ENCODE measurements at places on chromosomes 1 and 21.

DNA sequence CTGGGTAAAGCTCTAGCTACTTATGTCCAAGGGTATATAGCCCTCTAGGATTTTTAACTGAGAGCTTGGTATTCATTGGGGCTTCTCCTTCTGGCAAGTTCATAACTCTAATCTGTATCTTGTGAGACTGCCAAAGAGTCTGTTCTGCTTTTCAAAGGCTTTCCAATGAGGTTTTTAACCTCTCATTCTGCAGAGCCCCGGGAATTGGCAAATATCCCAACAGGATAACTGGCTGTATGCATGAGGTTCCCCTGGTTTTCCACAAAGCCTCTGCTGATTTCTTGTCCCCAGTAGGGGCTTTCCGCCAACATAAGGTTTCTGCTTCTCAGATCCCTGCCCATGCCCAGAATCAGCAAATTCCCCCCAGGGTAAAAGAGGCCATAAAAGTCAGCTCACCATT, 40.9 kb downstream of the RPL5 start:
- DNase-seq: no peak

DNA sequence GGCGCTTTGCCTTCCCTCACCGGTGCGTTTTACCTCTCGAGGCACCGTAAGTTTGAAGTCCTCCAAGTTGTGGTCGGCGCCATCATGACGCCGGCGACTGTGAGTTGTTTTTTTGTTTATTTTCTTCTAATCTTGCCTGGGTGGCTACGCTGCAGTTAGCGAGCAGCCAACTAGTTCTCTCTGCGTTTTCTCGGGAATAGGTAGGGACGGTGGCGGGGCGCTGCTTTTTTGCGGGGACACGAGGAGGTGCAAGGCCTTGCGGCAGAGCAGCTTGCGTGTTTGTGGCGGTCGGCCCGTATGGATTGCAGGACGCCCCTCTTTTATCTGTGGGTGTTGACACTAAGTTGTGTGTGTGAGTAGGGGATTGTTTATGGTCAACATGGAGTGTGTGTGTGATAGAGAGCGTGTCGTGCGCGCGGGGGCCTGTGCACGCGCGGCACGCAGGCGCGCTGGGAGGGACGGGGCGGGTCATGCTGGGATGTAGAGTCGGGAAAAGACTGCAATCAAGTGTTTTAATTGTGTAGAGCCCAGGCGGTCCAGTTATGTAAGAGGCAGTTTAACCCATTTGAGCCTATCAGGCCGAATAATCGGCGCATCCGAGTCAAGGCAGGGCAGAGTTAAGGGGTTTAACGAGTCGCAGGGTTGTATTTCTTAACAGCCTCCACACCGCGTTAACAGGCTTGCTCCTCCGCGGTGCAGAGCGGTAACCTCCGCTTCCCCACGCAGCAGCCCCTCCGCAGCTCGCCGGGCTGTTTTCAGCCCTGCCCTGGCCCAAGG, 1.2 kb upstream of the NEGR1 start:
- peak; percentile 88 for DNase-seq

DNA sequence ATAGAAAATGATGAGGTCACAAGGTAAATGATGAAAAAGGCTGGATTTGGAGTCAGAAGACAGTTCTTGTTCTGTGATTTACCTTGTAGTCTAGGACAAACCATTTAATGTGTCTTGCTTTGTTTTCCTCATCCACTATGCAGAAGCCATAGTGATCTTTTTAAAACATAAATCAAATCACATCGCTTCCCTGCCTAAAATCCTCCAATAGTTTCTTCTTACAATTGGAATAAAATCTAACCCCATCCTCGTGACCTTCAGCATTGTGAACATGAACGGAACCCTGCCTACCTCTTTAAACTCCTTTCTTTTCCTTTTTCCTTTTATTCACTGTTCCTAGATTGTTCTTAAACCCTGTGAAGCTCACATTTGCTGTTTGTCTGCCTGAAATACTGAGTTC, 204.9 kb upstream of the SAMSN1 start:
- DNase-seq: no peak

DNA sequence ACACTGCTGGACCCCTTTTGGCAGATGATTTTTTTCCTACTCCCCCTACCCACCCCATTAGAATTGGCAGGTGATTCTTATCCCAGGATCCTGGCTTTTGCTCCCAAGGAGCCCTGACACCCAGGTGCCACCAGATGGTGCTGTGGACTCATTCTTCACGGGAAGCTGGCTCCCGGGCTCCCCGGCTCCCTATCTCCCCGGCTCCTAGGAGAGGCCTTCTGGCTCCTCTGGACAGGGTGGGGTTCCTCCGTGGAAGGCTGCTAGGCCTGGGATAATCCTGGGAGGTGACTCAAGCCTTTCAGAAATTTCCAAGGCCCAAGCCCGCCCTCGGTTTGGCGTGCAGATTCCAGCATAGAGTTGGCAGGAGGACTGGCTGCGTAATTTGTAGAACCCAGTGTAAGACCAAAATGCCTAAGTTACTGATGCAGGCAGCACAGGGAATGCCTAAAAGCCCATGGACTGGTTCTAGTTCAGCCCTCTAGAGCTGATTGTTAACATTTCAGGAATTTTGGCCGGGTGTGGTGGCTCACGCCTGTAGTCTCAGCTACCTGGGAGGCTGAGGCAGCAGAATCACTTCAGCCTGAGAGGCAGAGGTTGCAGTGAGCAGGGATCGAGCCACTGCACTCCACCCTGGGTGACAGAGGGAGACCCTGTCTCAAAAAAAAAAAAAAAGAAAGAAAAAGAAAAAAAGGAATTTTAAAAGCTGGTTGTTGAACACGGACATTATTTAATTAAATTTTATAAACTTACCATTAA, 6.8 kb upstream of the BSDC1 start:
- DNase-seq: peak; percentile 63

DNA sequence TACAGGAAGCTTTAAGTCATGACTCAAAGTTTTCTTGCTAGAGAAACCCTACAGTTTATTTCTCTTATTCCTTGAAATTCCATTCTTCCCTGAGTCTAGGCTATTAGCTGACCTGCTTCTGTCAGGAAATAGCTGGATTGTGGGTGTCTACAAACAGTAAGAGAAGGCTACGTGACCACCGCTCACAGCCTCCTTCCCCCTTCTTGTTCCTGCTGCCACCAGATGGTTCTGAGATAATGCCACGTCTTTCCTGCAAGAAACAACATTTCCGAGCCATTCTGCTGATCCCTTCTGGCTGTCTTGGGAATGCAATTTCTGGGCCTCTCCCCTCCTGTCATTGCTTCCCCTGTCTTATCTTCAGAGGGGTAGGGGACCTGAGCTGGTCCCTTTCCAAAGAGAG, 128.9 kb upstream of the SGIP1 start:
- no peak for DNase-seq

DNA sequence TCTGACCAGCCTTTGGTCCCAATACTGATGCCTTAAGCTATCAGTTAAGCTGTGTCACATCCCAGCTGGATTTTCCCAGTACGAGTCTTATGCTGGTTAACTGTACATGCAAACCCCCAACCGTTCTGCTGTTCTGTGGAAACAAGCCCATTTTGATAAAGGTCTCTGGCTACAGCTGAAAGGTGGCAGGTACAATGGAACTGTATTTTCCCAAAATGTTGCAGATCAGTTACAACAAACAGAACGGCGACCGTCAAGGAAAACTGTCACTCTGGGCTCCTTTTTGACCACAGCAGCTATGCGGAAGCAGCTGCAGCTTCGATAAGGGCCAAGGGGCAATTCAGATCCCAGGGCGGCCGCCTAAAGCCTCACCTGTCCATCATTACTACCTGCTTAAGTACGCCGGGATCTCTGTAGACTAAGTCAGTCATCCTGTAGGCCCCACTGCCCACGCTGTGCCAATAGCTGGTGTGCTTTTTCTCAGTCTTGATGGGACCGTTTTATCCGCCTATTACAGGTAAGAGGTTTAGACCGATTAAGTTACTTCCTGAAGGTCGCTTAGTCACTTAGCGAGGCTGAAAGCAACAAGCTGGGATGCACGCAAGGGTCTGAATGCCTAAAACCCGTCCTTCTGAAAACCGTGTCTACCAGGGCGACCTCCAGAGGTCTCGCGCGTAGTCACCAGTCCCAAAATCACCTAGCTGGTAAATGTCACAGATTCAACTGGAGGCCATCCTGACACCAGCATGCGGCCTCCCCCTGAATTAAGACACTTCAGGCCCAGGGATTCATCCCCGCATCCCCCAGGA, 11.1 kb upstream of the RAB42 start:
- DNase-seq: no peak

GRCh38 chr1:34101151-34101550, 63.9 kb downstream of the CSMD2 start:
- DNase-seq: no peak

- DNase-seq: no peak
Observed at GRCh38 chr1:221149555-221150075, 270.4 kb downstream of the HLX start.

GRCh38 chr21:25809013-25809412, 74.2 kb downstream of the GABPA start:
- no peak for DNase-seq

DNA sequence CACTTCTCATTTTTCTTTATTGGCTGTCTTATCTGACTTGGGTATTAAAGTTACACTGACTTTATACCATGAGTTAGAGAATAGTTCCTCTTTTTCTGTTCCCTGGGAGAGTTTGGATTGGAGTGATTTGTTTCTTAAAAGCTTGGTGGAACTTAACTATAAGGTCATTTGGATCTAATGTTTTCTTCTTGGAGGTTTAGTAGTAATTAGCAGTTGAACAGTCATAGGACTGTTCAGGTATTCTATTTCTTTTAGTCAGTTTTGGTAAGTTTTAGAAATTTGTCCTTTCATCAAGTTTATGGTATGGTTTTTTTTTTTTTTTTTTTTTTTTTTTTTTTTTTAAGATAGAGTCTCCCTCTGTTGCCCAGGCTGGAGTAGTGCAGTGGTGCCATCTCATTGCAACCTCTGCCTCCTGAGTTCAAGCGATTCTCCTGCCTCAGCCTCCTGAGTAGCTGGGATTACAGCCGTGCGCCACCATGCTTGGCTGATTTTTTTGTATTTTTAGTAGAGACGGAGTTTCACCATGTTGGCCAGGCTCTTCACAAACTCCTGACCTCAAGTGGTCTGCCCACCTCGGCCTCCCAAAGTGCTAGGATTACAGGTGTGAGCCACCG, 6.3 kb downstream of the TTC3 start:
- DNase-seq: no peak
